ENCODE measurements at places on chromosomes 2 and 18.

DNA sequence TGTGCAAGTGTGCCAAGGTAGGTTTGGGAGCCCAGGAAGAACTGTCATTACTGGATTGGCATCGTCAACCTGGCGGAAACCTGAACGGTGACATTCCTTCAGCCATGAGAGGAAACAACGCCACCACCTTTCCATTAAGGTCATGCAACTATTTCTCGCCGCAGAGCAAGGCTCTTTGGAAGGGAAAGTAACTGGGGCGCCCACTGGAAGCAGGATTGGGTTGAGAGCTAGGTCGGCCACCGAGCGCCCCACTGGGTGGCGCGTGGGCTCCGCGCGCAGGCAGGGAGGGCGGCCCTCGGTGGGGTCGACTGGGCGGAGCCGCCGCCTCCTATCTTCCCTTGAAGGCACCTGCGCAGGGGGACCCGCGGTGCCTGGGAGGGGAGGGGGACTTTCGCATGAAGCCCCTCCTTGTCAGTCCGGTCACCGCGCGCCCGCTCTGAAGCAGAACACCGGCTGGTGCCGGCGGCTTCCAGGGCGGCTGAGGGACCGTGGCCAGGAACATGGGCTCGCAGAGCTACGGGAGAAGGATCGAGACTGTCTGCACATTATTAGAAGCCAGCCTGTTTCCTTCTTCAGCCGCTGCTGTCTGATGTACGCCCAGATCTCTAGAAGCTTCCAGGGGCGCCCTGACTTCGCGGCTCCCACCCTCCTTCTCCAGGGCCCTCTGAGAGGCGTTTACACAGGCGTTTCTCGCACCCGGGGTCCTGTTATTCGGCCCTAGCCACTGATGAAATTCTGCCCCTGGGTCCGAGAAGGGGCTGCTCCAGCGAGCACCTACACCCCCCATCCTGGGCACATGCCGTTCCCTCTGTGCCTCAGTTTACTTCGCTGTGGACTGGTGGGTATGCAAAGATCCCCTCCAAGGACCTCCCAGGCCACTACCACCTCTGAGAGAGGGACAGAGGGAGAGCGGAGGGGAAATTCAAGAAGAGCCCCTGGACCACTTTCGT is 27.3 kb upstream of the MAL start:
- no peak for DNase-seq

DNA sequence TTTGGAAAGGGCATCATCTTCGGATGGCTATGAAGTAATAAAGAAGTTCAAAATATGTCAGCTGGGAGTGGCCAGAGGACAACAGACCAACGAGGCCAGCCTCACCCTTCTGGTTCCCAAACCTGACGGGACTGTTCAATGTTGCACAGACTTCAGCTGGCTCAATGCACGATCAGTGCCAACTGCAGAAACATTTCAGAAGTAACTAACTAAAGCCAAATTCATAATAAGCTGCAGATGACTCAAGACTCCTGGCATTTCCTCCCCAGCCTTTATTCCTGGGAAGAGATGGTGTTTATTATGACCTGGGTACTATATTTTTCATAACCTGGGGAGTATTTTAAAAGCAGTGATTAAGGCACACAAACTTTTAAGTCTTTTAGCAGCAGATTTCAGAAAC is 3.8 kb upstream of the ATP6V1C2 start:
- DNase-seq = no peak

- DNase-seq = no peak
Observed at GRCh38 chr2:134662751-134663150, 56.0 kb downstream of the TMEM163 start.

DNA sequence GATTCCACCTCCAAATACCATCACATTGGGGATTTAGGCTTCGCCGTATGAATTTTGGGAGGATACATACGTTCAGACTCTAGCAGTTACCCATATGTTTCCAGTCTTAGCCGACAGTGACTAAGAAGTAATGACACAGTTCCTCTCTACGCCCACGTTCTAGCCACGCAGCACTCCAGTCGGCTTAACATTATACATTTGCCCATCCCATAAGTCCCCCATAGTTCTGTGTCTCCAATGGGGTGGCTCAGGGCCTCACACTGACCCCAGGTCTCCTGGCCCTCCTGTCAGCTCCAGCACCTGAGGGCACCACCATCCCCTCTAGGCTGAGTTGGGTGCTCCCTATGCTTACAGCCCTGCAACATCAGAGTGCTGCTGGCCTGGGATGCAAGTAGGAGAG is 18.4 kb upstream of the CNDP2 start:
- DNase-seq = no peak

DNA sequence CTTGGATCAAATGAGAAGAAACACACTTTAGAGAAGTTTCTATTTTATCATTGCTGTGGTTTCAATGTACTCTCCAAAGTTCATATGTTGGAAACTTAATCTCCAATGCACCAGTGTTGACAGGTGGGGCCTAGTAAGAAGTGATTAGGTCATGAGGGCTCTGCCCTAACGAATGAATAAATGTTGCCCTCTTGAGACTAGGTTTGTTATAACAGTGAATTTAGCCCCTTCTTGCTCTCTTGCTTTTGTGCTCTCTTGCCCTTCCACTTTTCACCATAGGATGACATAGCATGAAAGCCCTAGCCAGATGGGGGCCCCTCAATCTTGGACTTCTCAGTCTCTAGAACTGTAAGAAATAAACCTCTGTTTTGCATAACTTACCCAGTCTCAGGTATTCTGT is 664.8 kb downstream of the DCC start:
- DNase-seq = no peak

DNA sequence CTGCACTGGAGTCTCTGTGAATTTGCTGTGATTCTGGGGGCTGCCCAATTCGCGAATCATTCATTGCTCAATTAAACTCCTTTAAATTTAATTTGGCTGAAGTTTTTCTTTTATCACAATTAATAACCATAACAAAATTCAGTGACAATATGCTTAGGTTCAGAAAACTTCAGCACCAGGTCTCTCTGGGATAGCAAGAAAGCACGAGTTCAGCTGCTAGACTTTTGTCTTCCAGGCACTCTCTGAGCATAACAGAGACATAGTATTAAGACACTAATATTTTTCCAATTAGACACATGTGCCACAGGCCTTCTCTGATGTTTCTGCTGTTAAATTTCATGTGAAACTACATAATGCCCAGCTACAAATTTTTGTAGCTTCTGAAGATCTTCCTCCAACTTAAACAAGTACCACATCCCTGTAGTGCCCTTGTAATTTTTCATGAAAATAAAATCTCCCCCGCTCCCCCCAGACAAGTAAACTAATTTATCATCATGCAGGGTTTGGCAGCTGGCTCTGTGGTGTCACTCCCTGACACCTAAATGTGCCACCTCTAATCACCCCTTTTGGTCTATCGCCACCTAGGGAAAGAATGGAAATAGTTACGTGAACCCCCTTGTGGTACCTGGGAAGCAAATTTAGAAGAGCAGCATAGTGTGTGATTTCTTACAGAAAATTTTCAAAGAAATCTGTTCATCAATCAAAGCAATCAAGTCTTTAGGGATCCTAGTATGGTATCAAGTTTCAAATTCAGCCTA is 94.1 kb downstream of the CSRNP3 start:
- no peak for DNase-seq

- no peak for DNase-seq
Observed at GRCh38 chr2:191572319-191572718, 105.6 kb upstream of the NABP1 start.

GRCh38 chr18:23337599-23338444 is 115.3 kb upstream of the RIOK3 start:
- peak; percentile 29 for DNase-seq

Measured in NCI-H2029 treated with DMSO at 0.1 percent for 48 hours (cell line).